ENCODE measurements at places on chromosomes 5 and 9.

- no peak for DNase-seq
Measured at GRCh38 chr9:115103746-115104477, 14.0 kb downstream of the TNC start.

DNA sequence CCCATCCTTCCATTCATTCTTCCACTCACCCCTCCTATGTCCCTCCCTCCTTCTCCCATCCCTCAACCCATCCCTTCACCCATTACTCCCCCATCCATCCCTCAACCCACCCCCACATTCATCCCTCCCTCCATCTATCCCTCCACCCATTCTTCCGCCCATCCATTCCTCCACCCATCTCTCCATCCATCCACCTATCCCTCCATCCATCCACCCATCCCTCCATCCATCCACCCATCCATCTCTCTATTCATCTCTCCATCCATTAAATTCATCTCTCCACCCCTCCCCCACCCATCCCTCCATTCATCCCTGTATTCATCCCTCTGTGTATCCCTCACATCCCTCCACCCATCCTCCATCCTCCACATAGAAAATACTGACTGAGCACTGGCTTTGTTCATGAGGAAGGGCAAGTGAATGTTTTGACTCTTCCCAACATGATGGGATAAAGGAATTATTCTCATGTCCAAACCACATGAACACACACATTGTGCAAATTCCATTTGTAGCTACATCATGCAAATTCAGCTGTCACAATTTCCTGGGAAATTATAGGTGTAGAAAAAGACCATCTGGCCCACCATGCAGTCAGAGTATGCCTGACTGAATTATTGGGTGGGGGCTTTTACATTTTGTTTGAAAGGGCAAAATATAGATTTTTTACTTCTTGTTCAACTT lies 6.9 kb upstream of the VAV2 start:
- no peak for DNase-seq

DNA sequence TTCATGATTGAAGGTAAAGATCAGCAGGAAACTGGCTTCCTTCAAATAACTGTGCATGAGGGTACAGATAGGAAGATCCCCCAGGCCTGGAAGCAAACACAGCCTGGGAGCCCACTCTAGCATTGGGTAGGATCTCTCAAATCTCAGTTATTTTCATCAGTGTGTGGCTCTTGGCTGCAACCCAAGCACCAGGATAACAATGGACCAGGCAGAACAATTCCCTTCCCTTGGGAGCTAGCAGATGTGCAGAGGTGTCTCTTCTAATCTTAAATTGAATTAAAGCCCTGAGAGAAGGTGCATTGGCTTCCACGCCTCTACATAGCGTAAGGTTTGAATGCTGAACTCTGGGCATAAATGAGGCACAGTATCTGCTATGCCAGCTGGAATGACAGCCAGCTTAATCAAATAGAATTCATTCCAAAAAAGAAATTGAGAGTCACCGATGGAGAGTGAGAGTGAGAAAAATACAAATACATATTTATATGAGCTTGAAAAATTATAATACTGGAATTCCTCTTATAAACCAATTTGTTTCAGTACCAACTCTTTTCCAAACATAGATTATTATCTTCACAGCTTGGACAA lies 957.3 kb downstream of the CDH12 start:
- DNase-seq: no peak

DNA sequence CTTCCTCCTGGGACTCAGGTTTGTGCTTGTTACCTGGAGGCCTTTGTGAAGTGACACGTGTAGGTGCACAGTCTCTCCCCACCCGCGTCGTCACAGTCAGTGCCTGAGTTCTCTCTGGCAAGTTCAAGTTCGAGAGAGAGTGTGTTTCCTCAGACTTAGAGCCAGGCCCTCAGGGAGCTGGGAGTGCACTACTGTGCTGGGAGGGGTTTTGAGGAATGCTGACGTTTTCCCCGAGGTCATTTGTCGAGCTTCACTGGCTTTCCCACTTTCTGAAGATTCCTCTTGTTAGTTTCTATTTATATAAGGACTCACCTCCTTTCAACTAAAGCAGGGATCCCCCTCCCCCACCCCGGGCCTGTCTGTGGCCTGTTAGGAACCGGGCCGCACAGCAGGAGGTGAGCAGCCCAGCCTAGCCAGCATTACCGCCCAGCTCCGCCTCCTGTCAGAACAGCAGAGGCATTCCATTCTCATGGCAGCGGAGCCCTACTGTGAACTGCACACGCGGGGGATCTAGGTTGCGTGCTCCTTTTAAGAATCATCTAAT lies 209.2 kb downstream of the DIRAS2 start:
- peak; percentile 70 for DNase-seq

GRCh38 chr5:72314571-72315172 lies 5.4 kb downstream of the MRPS27 start:
- DNase-seq: no peak

- no peak for DNase-seq
Measured at GRCh38 chr5:59276325-59276675, 617.2 kb downstream of the PDE4D start.

GRCh38 chr9:4242239-4242638 lies 57.6 kb downstream of the GLIS3 start:
- DNase-seq: no peak

DNA sequence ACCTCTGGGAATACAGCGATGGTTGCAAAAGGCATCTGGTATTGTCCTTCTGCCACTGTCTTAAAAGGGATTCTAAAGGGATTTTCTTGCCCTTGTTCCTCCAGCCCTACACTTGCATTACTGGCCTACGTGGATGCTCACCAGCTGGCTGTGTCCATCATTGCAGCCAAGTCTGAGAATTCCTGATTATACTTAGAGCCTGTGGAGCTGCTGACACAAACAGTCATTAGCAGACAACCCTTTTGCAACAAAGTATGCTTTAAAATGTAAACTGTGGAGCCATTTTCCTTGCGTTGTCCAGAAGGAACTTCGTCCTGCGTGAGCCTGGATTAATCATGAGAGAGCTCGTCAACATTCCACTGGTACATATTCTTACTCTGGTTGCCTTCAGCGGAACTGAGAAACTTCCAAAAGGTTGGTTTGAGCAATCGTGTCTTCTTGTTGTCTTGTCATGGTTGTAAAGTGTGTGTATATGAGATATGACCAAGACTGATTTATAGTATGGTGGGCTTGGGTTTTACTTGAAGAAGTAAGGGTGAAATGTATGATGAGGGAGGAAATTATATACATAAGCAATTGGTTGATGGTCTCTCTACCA lies at the start of gene MUSK:
Gene MUSK, plus strand, starts transcription at position 222 of the 598 bp plus-strand sequence. Its CDS starts 114 bp downstream, at position 336.
- DNase-seq: no peak

DNA sequence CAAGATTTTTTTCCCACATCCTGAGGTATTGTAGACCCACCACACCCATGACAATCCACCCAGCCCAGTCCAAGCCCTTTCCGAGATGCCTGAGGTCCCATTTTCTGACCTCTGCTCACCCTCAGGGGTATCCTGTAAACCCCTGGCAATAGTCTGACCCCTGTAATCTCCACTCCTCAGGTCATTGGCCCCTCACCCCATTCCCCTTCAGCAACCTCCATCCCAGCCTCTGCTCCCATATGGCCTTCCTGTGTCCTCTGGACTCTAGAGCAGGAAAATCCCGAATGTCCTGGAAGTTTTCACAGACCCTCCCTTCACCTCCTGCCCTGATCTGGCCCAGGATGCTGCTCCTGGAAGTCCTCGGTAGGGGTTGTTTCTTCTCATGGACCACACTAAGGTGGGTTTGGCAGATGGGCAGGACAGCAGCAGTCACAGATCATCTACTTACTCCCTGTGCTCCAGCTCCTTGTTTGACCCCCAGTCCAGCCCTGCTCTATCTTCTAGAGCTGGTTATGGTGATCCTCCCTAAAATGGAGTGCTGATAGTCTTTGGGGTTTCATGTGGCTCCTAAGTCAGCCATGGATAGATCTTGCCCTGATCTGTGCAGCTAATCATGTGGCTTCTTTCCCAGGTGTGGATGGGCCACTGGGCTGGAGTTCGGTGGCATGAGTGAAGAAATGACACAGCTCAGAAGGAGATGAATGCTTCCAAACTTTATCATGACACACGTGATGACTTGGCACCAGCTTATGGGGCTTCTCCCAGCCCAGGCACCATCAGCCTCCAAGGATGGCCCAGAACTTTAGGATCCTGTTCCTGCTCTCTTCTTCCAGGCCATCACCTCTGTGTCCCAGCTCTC lies 12.0 kb upstream of the ACSL6 start:
- DNase-seq: no peak

- DNase-seq: no peak
Measured at GRCh38 chr5:172985596-172985995, 2.0 kb downstream of the ATP6V0E1 start.

DNA sequence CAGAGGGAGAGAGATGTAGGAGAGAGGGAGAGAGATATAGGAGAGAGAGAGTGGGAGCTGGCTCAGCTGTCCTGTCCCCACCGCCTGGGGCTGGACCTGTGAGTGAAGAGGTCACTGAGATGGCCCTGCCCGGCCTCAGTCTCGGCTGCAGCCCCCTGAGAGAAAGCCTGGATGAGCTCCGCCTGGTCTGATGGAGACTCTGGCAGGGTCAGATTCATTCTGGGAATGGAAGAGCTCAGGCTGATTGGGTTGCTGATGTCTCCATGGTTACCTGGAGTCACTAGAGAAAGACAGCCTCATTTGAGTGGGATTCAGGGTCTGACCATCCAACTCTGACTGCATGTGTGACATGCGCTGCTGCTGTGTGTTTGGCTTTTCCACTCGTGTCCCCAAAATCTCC lies 27.1 kb upstream of the SEMA4D start:
- no peak for DNase-seq

DNA sequence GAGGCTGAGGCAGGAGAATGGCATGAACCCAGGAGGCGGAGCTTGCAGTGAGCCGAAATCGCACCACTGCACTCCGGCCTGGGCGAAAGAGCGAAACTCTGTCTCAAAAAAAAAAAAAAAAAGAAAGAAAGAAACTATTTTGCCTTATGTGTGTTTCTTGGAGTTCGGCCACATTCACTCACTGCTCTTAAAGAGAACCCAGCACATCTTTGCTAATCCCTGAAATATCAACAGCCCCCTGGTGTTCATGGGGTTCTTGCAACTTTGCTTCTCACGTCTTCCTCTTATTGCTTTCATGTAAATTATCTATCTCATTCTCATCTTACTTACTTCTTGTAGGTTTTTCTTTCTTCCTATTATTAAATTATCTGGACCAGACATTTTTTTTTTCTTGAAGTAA lies 126.3 kb upstream of the ASTN2 start:
- no peak for DNase-seq

GRCh38 chr5:142326480-142326938 lies 1.7 kb upstream of the SPRY4 start:
- no peak for DNase-seq

- DNase-seq: no peak
Measured at GRCh38 chr5:122111460-122111859, 17.9 kb upstream of the ZNF474 start.

DNA sequence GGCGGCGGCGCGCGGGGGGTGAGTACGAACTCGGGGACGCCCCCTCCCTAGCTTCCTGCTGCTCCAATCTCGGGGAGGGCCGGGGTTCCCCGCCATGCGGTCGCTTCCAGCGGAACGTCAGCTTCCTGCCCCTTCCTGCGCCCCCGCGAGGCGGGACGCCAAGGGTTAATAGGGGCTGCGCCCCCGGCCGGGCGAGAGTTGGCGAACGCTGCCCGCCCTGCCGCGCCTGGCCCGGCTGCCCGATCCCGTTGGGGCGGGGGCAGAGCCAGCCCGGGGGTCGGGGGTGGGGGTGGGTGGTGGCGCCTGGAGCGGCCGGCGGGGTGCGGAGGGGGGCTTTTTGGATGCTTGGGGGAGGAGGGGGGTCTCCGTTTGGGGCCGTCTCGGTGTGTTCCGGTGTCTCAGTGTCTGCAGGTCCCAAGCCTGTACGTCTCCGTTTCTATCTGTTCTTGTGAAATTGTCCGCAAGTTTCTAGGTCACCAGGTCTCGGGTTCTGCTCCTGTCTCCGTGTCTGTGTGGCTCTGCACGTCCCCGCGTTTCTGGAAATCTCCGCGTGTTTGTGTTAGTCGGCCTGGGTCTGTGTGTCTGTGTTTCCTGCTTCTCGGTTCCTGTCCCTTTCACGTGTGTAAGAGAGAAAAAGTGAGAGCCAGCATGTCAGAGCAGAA lies 789 bp downstream of the COL27A1 start:
- peak; percentile 68 for DNase-seq

DNA sequence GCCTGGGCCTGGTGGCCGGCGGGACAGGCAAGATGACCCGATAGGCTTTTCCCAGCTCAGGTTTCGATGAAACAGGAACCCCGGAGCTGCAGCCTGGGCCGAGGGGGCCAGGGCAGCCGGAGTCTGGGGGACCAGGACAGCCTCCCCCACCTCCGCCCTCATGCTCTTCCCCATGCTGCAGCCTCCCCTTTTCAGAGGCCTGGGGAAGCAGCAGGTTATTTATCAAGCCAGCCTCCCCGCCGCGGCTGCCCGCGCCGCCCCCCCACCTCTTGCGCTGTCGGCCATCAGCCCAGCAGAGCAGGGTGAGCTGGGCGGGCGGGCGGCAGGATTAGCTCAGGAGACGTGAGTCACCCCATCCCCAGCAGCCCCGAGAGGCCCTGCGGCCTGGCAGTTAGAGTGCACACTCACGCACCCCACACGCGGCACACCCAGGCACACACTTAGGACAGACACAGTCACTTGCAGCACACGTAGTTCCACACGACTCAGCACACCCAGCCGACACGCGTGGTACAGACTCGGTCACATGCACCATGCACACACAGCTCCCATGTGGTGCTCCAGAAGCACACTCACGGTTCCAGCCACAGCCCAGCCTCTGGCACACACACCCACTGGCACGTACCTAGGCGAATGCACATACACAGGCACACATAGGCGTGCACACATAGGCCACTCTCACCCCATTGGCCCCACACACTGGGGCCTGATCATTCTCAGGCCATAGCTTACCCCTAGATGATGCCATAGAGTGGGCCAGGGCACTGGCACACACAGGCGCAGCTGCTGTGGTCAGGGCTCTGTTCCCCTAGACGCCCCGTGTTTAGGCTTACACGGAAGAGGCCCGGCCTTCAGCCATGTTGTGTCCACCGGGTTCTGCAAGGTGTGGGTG lies 13.0 kb downstream of the CXXC5 start:
- peak; percentile 89 for DNase-seq

- no peak for DNase-seq
Measured at GRCh38 chr5:181189363-181189961, 15.5 kb downstream of the TRIM7 start.

DNA sequence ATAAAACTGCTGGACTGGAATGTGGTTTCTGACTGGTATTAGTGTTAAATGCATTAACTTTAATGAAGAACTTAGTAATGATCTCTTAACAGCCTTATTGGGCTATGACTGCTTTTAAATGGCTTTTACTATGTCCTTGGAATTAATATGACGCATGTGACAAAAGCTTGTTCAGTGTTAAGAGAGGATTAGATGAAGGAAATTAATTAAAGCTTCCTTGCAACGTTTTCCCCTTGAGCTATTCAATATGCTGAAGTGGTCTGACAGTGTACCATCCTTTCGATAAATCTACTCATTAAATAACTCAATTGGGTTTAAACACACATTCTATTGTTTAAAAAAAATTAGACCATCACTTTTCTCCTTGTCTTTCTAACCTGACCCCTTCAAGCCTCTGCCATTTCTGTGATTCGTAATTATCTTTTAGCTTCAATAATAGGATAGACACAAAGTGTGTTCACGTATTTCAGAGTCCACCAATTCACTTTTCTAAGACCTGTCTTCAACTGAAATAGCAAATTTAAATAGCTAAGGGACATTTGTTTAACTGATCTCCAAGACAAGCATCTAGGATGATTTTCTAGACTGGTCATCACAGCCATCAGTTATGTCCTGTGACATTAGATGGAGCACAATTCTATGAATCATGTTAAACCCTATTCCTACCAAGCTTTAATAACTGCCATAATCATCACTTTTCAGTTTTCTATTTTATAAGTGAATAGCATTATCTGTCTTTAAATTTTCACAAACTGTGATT lies 1258.0 kb upstream of the CDH9 start:
- DNase-seq: no peak

All from ureter (tissue), 1 donor.